ENCODE measurements at places on chromosomes 16 and 17.

DNA sequence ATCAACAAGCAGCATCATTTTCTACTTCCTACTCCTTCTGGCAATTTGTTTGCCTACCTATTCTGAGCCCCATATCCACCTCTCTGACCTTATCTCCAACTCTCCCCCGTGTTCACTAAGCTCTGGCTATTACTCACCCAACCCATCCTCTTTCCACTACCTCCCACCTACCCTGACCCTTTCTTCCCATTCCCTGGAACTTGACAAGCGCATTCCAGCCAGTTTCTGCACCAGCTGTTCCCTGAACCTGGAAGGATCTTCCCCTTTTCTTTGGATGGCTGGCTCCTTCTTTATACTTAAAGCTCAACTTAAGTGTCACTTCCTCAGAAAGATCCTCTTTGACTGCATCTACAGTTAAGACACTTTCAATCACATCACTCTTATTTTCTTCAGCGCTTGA is 2.2 kb downstream of the DCUN1D3 start:
- no peak for DNase-seq

GRCh38 chr16:15536843-15537242 is 102.5 kb downstream of the BMERB1 start:
- DNase-seq = no peak

GRCh38 chr17:3598078-3598477 is 11.1 kb downstream of the TRPV1 start:
- no peak for DNase-seq

DNA sequence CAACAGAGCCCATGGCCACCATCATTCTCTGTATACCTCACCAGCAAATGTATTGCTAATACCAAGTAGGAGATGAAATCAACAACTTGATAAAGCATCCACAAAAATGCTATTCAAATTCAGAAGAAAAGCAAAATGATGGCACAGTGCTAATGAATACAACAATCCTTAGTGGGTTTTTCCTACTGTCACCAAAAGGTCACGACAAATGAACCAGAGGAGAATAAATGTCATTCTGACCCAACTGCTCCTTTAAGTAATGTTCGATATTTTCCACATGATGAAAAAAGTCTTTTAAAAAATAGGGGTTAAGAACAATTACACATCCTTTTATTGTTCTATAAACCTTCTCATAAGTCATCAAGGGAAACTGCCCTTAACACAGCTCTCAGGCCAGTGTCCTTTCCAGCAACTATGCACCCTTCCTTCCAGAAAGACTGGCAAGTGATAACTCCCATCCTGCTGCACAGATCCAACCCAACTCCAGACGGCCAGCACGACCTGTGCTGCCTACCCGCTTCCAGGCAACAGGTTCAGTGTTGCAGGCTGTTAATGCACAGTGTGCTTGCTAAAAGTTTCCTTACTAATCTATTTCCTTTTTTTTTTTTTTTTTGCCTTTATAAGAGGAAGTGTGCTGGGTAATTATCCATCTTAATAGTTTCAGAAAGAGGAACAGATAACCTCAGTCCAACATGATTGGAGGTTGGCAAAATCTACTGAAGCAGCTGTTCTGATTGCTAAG is 15.4 kb downstream of the FBXO31 start:
- DNase-seq = no peak

- no peak for DNase-seq
Measured at GRCh38 chr16:75193730-75194444, 13.1 kb downstream of the CTRB2 start.

- no peak for DNase-seq
Measured at GRCh38 chr17:6514371-6514770, 42.0 kb downstream of the PITPNM3 start.

DNA sequence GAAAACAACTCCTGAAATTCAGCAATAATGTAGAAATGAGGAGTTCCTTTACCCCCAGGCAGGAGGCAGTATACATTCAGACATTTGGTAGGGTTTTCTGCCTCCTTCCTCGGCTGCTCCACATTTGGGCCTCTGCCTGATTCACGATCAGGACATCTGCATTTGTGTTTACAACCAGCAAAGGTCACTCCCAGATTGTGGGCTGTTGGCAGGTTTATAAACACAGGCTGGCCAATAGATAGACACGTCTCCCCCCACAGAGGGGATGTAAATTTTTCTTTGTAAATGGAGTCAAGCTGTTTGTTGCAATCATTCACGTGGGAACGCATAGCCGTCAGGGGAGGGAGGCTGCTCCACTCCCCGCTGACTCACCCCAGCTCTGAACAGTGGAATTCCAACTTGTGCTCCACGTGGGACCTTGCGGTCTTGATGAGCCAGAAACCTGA is 252.1 kb upstream of the N4BP1 start:
- no peak for DNase-seq

DNA sequence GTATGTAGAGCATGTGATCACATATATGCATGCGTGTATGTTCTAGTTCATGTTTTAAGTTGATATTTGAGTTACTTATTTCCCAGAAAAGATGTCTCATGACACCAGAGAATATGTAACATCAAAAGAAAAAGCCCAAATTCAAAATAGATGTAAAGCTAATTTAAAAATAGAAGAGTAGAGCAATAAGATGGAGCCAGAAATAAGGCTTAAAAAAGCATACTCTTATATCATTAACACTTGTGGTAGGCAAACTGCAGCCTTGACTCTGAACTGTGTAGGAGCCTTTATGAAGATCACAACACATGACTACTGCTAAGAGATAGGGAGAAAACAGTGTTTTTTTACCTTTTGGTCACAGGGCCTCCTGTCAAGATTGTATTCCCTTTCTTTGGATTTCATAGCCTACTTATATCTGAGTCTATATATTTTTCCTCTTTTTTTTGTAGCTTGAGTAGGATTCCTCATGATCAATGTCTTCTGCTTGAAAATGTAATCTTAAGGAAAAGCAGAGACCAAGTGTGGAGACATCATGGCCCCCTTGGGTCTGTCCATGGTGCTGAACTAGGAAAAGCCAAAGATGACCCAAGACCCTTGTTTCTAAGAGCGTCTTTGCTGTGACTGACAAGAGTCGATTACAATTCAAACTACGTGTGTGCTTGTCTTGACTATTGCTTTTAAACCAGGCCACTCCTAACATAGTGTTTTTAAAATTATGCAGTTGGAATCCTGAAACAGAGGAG is 390.4 kb downstream of the SHISA9 start:
- DNase-seq = no peak

DNA sequence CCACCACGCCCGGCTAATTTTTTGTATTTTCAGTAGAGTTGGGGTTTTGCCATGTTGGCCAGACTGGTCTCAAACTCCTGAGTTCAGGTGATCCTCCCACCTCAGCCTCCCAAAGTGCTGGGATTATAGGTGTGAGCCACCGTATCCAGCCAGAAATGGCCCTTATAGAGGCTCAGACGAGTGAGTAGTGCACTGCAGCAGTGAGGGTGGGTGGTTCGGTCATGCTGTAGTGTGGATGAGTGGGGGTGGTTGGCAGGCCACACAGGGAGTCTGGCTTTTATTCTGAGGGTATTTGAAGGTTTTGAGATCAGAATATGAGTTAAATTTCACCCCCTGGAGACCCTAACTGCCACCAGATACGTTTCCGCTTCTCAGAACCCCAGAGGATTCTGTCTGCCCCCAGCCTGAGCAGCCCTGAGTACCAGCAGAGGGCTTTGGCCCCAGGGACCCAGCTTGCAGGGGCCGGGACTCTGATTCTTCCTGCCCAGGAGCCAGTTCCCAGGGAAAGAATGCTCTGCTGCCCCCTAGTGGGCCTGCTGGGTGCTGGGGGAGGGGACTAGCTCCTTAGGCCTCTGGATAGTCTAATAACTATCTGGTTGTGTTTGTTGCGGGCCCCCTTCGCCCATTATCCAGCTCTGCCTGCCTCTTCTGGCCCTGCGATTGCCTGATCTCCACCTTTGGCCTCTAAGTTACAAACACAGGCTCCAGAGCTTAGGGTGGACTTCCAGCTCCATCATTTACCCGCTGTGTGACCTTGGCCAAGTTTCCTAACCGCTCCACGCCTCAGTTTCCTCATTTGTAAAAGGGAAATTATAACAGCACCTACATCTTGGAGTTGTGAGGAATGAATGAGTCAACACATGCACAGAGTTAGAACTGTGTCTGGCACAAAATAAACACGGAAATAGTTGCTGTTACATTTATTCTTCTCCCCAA is 2.0 kb downstream of the ZNF771 start:
- peak; percentile 87 for DNase-seq

GRCh38 chr17:34382621-34383124 is 19.6 kb upstream of the CCL1 start:
- DNase-seq = no peak

- no peak for DNase-seq
Measured at GRCh38 chr17:49687878-49688491, 10.1 kb upstream of the SPOP start.

- no peak for DNase-seq
Measured at GRCh38 chr17:50125420-50125997, 4.5 kb downstream of the SAMD14 start.

GRCh38 chr16:85539084-85539483 is 74.0 kb upstream of the GSE1 start:
- no peak for DNase-seq

DNA sequence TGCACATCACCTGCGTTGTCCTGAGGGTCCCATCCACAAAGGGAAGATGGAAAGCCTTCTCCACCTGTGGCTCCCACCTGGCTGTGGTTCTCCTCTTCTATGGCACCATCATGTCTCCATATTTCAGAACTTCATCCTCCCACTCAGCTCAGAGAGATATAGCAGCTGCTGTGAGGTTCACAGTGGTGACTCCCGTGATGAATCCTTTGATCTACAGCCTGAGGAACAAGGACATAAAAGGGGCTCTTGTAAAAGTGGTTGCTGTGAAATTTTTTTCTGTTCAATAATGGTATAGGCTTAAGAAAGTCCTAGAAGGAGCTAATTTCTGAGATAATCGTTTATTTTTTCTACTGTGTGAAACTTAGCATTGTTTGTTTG is 18.7 kb downstream of the ZNF200 start:
- no peak for DNase-seq

DNA sequence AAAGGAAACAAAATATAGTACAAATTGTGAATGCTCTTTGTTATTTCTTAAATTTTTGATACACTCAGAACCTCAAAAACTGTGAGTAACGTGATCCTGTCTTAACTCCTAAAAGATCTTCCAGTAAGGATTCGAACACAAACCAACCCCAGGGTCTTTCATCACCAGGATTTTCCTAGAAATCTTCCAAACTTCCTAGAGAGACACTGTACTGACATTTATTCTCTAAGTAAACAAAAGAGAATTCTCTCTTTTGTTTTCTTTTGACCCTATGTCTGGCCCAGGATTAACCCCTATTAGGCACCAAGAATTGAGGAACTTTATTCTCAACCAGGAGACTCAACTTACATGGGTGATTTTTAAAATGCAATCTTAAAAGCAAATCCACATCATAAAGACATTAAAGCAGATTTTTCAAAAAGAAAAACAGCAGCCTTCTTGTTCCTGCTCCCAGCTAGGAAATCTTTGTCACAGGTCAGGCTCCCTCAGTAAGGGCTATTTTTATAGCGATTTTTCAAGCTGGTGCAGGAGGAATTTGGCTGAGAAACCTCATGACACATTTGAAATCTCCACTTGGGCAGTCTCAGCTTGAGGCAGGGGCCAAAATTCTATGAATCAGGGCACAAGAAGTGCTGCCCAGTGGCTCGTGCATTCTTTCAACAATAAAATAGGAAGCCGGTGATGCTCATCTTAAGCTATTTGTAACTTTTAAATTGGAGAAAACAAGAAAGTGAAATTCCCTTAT is 6.2 kb upstream of the SMG1 start:
- DNase-seq = no peak

- DNase-seq = peak; percentile 83
Measured at GRCh38 chr17:17641621-17642409, 39.4 kb upstream of the RAI1 start.

DNA sequence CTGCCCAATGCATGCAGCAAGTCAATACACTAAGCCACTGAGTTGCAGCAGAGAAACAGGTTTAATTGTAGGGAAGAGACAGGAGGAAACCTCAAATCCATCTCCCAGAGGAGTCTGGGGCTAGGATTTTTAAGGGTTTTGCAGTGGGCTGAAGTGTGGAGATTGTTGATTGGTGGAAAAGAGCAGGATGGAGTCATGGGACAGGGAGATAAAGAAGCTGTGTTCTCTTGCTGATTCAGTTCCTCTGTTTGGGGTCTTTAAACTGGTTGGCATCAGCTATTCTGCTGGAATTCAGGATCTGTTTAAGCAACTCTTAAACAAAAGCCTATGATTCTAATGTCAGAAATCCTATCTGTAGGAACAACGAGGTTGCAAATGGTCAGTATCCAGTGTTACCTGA is 180.8 kb upstream of the CACNG3 start:
- DNase-seq = no peak

- DNase-seq = no peak
Measured at GRCh38 chr17:61317779-61318178, 81.9 kb upstream of the TBX2 start.

GRCh38 chr17:20010099-20010863 is 1.1 kb downstream of the SPECC1 start:
- no peak for DNase-seq

DNA sequence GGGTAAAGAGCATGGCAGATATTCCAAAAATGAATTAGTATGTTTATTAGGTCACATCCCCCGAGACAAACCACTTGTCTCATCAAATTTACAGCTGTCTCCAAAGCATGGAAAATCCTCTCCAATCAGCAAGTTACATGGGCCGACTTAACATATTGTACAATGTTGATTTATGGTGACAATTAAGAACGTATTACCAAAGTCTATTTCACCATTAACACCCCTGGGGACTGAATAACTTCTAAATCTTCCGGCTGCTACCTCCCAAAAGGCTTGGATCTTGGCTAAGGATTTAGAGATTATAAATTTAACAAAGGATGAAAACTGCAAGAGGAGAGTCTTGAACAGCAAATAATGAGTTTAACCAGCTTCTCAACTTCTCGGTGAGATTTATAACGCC is 311.9 kb downstream of the NPIPA8 start:
- DNase-seq = no peak

- DNase-seq = no peak
Measured at GRCh38 chr17:28874750-28875149, 19.9 kb downstream of the ERAL1 start.

GRCh38 chr17:64024215-64024654 is 3.8 kb upstream of the ICAM2 start:
- DNase-seq = no peak

DNA sequence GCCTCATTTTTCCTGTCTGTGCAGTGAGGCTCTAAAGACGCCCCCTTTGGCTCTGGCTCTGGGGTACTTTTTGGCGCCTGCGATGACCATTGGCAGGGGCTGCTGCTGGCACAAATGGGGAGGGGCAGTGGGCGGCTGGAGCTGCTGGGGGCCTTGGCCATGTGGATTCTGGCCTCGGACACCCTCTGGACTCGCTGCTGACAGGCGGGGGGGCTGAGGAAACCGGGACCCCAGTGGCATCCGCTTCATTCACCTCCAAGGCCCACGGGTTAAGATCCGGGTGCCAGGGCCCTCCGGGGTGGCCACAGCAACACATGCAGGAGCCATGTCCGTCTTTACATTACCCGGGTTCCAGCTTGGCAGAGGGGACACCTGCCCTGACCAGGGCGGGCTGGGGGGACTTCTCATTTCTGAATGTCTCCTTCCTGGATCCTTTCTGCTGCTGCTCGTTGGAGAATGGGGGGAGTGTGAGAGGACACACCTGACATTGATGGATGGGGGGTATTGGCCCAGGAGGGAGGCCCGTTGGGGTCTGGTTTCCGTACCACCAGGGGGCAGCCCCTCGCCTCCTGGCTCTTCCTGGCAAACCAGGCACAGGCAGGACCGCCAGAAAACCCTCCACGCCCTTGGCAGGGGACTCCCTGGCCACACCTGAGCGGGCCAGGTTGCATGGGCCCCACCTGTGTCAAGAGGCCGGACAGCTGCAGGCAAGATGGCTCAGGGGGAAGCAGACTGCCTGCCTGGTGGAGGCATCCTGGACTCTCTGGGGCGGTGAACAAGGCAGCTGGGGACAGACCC is 21.8 kb downstream of the GSE1 start:
- no peak for DNase-seq

- no peak for DNase-seq
Measured at GRCh38 chr16:86337138-86337537, 173.2 kb upstream of the FOXF1 start.
